ENCODE measurements at places on chromosomes 11 and 22. TPM values are rescaled to one million over a fixed set of nuclear protein-coding genes. Genes with fewer than 3 reads are reported as not detected.

The CXCR5 gene
- total RNA-seq: not detected

The NLRP14 gene
- total RNA-seq: not detected

The DCHS1 gene
- 5.2 TPM for total RNA-seq

The CBLIF gene
- total RNA-seq: not detected

The SGSM1 gene
- total RNA-seq: not detected

The MCAM gene
- total RNA-seq: 52.1 TPM

All from fibroblast of the aortic adventitia (primary cell).